ENCODE measurements at places on chromosomes 5 and 9.

GRCh38 chr5:54390539-54391031, 64.9 kb upstream of the HSPB3 start:
- no peaks in the 10 kb centered on the region for H3K27me3 ChIP-seq
- no peak overlapping the region for H3K4me3 ChIP-seq
- no peak for DNase-seq
- peaks cover 10% of the 10 kb centered on the region for H3K4me1 ChIP-seq
- H3K36me3 ChIP-seq, result no peaks in the 10 kb centered on the region
- H3K27ac ChIP-seq, result no peak overlapping the region

DNA sequence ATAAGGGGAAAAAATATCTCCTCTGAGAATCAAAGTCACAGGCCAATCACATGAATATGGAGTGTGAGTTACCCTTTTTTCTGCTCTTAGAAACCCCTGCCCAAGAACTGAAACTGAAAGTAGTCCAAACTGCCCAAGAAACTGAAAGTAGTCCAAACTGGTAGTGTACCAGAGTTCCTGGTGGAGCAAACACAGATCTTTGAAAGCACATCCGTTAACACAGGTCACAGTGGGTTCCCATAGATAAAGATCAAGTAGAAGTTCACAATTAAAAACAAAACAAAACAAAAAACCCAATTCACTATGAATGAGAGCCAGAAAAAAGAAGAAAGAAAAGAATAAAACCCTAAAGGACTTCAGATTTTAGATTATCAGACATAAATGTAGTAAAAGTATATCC, 332.4 kb upstream of the EFNA5 start:
- no peak overlapping the region for H3K4me3 ChIP-seq
- peaks cover 14% of the 10 kb centered on the region for H3K4me1 ChIP-seq
- H3K27ac ChIP-seq, result peak overlapping the region; percentile 14
- no peak for DNase-seq
- no peaks in the 10 kb centered on the region for H3K27me3 ChIP-seq
- H3K36me3 ChIP-seq, result peaks cover 5% of the 10 kb centered on the region

DNA sequence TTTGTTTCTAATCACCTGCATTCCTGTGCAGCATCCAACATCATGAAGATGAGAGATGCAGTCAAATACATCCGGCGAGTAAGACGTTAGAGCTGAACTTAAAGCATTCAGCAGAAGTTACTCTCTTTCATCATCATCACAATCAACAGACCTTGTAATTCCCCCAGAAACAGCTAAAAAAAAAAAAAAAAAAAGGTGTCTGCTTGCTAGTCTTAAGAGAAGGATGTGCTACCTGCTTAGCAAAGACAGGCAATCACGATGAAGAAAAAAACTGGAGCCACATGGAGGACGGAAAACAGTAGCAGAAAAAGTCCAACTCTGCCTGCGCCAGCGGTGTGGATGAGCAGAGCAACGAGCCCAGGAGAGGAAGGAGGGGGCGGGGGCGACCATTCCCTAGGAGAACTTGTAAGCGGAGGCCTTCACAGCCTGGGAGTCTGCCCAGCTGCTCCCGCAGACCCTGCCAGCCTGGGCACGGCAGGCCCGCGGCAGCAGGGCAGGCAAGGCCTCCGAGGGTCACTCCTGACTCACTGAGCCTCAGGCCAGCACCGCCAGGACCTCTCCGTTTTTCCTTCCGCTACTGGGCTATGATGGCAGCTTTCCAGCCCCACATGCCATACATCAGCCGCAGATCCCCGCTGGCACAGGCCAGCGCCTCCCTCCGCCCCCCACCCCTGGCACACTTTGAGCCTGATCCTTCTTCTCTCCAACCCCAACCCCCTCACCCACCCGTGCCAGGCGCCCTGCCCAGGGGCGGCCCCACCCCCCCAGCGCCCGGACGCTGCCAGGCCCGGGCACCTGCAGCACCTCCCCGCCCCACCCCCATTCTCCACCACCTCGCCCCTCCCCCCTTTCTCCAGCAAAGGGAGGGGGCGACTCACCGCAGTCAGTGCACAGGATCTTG, 1.4 kb downstream of the NRG2 start:
- H3K4me1 ChIP-seq, result peaks cover 11% of the 10 kb centered on the region
- H3K27ac ChIP-seq, result no peak overlapping the region
- H3K4me3 ChIP-seq, result peak overlapping the region; percentile 70
- no peaks in the 10 kb centered on the region for H3K36me3 ChIP-seq
- peak; percentile 4 for DNase-seq

GRCh38 chr9:135790850-135791249, 88.9 kb downstream of the KCNT1 start:
- DNase-seq, result no peak
- H3K27me3 ChIP-seq, result no peaks in the 10 kb centered on the region

- DNase-seq, result no peak
- H3K27ac ChIP-seq, result no peak overlapping the region
- no peaks in the 10 kb centered on the region for H3K27me3 ChIP-seq
- H3K4me3 ChIP-seq, result no peak overlapping the region
- H3K4me1 ChIP-seq, result no peaks in the 10 kb centered on the region
- H3K36me3 ChIP-seq, result peaks cover 5% of the 10 kb centered on the region
Observed at GRCh38 chr9:120646948-120647347, 67.0 kb upstream of the CDK5RAP2 start.

GRCh38 chr5:16140417-16140816, 39.2 kb downstream of the MARCHF11 start:
- H3K27ac ChIP-seq, result no peak overlapping the region
- no peak for DNase-seq
- no peaks in the 10 kb centered on the region for H3K4me1 ChIP-seq
- H3K27me3 ChIP-seq, result no peaks in the 10 kb centered on the region

- no peak overlapping the region for H3K4me3 ChIP-seq
- peaks cover 47% of the 10 kb centered on the region for H3K4me1 ChIP-seq
- H3K36me3 ChIP-seq, result peaks cover 8% of the 10 kb centered on the region
Observed at GRCh38 chr5:157748760-157749461, 5.4 kb downstream of the LSM11 start.

DNA sequence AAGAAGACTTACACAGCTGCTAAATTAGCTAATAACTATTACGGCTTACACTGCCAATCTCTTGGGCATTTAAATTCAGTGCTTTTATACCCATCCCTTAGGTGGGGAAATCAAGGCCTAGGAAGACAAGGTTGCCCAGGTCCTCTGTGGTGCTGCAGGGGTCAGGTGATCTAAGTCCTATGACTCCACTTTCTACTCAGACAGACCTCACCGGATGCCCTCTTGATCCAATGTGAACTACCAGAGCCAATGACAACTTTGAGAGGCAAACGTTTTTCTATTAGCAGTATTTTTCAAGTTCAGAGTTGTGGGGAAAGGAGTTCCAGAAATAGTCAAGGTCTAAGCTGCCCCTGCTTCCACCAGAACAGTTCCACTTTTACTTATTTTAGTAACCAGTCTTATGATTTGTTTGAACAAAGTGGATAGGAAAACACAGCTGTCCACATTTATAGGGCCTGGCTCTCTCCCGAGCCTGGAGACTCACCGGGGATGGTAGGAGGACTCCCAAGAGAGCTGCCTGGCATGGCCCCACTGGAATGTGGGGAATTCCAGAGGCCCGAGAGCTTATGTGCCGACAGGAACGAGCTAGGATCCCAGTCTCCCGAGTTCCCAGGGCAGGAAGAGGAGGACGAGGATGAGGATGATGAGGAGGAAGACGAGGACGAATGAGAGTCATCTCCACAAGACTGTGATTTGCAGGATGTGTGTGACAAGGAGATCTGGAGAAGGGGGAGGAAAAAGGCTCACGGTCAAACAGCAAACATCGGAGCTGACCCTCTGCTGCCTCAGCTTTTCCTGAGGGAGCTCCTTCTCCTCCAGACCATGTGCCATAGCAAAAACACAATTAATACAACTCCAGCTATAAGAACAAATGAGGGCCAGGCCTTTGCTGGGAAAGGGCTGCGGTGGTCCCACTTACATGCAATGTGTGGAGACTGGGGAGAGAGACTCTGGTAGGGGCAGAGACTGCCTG, 16.7 kb downstream of the FAM193B start:
- no peak overlapping the region for H3K27ac ChIP-seq
- peaks cover 2% of the 10 kb centered on the region for H3K4me1 ChIP-seq
- H3K27me3 ChIP-seq, result no peaks in the 10 kb centered on the region
- no peak for DNase-seq

GRCh38 chr5:147426640-147427327, 83.1 kb downstream of the DPYSL3 start:
- DNase-seq, result no peak
- H3K36me3 ChIP-seq, result no peaks in the 10 kb centered on the region
- H3K4me3 ChIP-seq, result no peak overlapping the region
- no peaks in the 10 kb centered on the region for H3K4me1 ChIP-seq
- H3K27me3 ChIP-seq, result peaks cover 4% of the 10 kb centered on the region

DNA sequence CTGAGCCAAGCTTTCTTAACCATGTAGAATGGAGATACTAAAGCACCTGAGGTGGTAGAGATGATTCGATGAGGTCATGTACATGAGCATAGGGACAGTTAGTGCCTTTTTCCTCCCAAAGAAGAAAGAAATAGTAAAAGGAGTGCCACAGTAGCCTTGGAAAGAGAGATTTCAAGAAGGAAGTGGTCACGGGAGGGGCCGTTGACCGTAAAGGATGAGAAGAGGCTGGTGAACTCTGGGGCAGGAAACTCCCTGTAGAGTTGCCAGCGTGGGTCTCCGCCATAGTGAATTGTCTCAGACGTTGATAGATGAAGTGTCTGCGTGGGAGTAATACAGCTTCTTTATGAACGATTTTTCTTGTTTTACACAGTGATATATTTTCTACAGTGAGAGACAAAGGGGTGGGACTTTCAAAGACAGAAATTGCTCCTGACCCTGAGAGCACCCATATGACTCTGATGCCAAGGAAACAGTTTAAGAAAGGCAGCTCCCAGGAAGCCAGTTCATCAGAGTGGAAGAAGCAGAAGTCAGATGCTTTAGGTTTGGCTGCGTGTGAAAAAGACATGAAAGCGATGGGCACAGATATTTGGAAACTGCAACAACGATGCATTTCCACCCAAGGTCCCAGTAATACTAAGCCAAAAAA, 41.3 kb downstream of the UGCG start:
- peak overlapping the region; percentile 86 for H3K27ac ChIP-seq
- H3K4me1 ChIP-seq, result peaks cover 23% of the 10 kb centered on the region
- no peaks in the 10 kb centered on the region for H3K27me3 ChIP-seq
- peak overlapping the region; percentile 32 for H3K4me3 ChIP-seq

DNA sequence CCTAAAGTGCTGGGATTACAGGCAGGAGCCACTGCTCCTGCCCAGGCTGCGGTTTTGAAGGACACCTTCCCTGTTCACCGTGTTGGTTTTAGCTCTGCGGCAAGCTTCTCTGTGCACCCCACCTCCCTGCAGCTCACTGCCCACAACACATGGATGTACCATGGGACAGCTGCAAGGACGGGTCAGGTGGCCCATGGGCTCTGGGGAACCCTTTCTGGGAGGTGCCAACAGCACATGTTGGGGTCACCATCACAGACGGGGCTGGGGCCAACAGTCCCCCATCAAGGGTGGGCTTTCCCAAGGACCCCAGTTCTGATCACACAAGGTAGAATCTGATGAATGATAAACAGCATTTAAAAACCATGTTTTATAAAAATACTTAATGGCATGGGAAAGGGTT, 7.5 kb downstream of the EXD3 start:
- no peak overlapping the region for H3K27ac ChIP-seq
- H3K36me3 ChIP-seq, result no peaks in the 10 kb centered on the region
- peaks cover 6% of the 10 kb centered on the region for H3K4me1 ChIP-seq
- no peak overlapping the region for H3K4me3 ChIP-seq

- DNase-seq, result no peak
- H3K4me3 ChIP-seq, result no peak overlapping the region
- H3K27ac ChIP-seq, result no peak overlapping the region
- H3K36me3 ChIP-seq, result peaks cover 4% of the 10 kb centered on the region
Observed at GRCh38 chr5:81639556-81639955, 111.3 kb downstream of the SSBP2 start.

GRCh38 chr5:27087747-27088146, 49.4 kb upstream of the CDH9 start:
- no peak overlapping the region for H3K27ac ChIP-seq
- no peak overlapping the region for H3K4me3 ChIP-seq
- H3K4me1 ChIP-seq, result no peaks in the 10 kb centered on the region
- H3K27me3 ChIP-seq, result no peaks in the 10 kb centered on the region
- DNase-seq, result no peak
- H3K36me3 ChIP-seq, result no peaks in the 10 kb centered on the region

DNA sequence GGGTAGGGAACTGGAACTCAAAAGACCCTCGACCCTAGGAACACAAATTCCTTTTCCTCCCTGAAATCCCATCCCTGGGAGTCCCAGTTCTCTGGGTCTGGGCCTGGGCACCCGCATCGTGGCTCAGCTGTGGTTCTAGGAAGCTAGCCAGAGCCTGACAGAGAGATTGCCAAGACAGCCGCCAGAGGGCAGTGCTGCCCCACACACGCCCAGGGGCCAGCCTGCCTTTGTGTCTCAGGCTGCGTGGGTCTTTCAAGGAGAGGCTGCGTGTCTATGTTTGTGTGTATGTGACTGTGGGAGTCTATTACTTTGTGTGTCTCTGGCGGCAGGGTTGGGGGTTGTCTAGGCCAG, 32.0 kb upstream of the TTLL11 start:
- peaks cover 11% of the 10 kb centered on the region for H3K4me1 ChIP-seq
- H3K4me3 ChIP-seq, result no peak overlapping the region
- H3K36me3 ChIP-seq, result no peaks in the 10 kb centered on the region
- H3K27ac ChIP-seq, result no peak overlapping the region

DNA sequence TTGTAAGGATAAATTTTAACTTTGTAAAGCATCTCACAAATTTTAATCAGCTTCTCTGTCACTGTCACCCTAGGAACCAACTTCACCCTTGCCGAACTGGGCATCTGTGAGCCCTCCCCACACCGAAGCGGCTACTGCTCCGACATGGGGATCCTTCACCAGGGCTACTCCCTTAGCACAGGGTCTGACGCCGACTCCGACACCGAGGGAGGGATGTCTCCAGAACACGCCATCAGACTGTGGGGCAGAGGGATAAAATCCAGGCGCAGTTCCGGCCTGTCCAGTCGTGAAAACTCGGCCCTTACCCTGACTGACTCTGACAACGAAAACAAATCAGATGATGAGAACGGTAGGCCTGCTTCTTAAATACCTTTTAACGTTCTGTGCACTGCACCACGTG, 916.3 kb upstream of the WWC1 start:
- no peaks in the 10 kb centered on the region for H3K4me1 ChIP-seq
- no peak overlapping the region for H3K27ac ChIP-seq
- DNase-seq, result no peak
- H3K27me3 ChIP-seq, result no peaks in the 10 kb centered on the region

DNA sequence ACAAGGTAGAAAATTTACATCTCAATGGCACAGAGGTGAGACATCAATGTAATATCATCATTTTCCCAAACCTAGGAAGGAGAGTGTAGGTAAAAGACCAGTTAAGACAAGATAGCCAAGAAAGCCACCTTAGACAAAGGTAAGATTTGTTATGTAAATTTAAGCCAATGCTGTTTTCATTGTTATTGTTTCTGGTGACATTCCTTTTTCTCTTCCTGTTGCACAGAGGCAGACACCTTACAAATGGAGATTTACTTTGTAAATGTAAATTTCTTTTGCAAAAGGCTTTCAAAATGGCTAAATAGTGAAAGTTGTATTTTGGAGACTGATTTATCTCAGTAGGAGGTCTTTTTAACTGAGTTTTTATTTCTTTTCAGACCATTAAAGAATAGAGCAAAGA, 159.1 kb downstream of the YIPF5 start:
- H3K4me1 ChIP-seq, result no peaks in the 10 kb centered on the region
- no peak overlapping the region for H3K27ac ChIP-seq
